Inflammatory macrophage treated with lipopolysaccharide for 1 hour (primary cell): ENCODE measurements at places on chromosomes 4 and X.

- peak; percentile 60 for DNase-seq
Measured at GRCh38 chr4:1243451-1244080, 5.4 kb downstream of the CTBP1 start.

DNA sequence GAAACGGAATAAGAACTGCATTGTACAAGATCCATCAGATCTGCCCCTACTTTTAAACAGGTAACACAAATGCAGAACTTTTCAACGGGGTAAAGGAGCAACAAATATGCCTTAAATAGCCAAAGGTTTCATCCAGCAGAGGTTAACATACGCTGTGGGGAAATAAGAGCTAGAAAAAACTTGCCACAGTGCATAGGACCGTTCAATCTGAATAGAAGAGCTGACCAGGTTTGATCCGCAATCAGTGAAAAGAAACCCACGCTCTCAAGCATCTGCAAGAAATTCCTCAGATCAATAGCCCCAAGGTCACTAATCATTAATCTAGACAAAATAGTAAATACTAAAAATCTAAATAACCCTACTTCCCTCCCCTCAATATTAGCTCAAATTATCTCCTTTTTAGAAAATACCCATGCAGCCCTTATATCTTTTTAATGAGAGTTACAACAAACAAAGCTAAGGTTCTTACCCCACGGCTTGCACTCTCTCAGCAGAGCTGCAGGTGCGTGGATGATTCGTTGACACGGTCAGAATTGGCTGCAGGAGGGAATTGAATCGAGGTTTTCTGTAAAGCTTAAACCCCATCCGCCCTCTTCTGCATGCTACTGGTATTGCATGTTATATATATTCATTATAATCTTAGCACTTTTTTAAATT, at the start of gene TLR10:
TSS of gene TLR10 (minus strand) at position 539 of the 657 bp plus-strand sequence. CDS start 7,400 bp downstream, outside the sequence.
- no peak for DNase-seq

GRCh38 chr4:133581996-133582619, 433.0 kb downstream of the PCDH10 start:
- no peak for DNase-seq

DNA sequence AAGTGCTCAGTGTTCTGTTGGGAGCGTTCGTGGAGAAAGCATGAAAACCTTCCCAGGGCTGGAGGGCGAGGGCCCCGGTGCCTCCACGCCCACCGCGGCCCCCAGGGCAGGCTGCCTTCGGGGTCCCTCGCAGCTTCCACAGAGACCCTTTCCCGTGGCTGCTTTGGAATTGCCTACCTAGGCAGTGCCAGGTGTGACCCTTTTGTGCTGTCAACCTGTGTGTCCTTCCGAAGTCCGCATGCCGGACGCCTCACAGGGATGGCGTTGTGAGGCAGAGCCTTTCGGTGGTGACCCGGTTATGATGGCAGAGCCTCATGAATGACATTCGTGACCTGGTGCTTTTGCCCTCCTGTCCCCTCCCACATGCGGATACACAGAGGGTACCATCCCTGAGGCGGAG, 17.4 kb downstream of the TMEM175 start:
- no peak for DNase-seq

DNA sequence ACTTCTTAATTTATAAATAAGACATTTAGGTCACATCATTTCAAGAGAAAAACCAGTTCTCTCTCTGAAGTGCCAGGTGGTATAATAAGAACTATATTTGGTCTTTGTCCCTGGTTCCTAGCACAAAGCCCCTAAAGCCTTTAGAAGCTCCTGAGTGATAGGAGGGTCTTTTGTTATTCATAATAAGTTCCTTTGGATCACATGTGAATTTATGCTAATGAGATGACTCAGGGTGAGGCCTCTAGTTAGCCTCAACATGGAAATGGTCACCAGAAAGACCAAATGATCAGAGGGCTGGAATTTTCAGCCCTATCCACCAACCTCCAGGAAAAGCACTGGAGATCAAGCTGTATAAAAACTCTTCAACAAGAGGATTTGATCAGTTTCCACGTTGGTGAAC, 68.1 kb upstream of the BLTP1 start:
- no peak for DNase-seq

DNA sequence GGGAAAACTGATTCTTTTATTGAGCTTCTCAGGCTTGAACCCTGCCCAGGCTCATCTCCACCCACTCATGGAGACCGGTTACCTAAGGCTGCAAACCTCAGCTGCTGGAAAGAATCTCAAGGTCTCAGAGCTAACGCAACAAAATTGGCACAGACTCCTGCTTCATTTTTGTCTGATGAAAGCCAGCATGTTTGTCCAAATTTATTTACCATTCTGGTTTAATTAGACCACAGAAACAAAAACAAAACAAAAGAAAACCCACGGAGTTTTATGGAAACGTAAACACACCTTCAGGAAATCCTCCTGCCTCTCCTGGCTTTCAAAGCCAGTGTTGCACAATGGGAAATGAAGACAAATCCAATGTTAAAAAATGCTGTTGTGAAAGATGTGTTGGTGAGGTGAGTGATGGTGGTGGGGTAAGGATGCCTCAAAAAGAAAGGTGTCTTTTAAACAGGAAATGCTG, 56.4 kb upstream of the PDLIM3 start:
- DNase-seq, result no peak

- DNase-seq, result no peak
Measured at GRCh38 chr4:162837241-162837640, 329.4 kb downstream of the NAF1 start.

DNA sequence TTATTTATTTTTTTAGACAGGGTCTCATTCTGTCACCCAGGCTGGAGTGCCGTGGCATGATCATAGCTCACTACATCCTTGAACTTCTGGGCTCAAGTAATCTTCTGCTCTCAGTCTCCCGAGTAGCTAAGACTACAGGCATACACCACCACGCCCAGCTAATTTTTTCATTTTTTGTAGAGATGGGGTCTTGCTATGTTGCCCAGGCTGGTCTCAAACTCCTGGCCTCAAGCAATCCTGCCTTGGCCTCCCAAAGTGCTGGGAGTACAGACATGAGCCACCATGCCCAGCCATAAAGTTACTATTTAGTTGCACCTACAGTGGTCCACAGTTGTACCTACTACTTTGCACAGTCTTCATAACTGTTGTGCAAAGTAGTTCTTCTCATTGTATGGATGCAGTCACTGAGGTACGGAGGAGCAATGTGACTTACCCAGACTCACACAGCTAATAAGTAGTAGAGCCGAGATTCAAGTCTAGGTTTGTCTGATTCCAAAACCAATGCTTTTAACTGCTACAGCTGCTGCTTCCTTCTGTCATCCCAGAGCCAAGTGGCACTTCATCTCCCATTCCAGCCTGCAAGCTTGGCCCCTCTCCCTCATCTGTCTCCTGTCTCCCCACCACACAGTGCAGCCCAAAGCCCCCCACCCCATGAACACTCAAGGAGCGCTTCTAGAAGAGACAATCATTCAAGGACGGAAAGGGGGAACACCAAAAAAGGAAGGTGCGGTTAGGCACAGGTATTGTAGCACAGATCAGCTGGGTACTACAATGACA, 24.0 kb upstream of the IQSEC2 start:
- no peak for DNase-seq

DNA sequence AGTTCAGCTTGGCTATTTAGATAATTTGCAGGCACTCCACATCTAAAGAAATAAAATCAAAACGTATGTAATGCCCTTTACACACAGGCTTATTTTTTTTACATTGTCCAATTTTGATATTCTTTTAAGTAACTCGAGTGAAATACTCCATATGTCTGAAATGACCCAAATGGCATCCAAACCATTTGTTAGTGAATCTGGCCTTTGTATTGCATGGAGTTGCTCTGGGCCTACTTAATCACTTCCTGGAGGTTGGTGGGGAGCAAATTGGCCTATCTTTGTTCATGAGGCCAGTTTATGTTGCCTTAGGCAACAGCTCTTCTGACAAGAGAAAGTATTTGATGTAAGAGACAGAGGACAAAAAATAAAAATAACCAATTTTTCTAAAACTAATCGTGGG, 47.6 kb upstream of the TMEM131L start:
- DNase-seq, result no peak

- DNase-seq, result no peak
Measured at GRCh38 chr4:150308824-150309472, 230.7 kb downstream of the DCLK2 start.

GRCh38 chr4:26181616-26182015, 139.2 kb upstream of the RBPJ start:
- no peak for DNase-seq

GRCh38 chr4:35684755-35685154, 559.6 kb downstream of the ARAP2 start:
- no peak for DNase-seq

DNA sequence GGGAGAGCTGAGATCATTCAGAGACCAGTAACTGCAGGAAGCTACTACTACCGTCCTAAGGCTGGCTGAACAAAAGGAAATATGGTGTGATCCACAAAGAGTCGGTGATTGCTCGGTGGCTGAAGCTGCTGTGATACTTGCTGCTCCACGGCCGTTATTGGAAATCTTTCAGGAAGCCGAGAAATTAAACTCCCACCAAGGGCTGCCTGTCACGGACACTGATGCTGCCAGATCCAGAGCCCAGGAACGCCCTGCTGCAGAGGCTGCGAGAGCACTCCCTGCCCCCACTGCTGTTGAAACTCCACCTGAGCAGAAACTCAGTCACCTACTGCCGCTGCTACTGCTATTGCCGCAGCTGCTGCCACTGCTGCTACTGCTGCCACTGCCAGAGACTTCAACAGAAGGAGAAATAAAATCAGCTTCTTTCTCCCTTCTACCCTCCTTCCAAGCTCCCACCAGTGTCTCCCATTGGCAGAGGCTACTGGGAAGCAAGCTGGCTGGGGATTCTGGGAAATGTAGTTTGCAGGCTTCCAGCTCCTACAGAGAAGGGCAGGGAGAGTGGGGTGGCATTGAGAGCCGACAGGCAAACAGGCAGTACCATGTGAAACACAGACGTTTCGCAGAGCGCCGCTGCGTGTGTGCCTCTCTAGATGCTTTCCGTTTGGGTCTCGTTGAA, 126.0 kb upstream of the ENPP6 start:
- peak; percentile 71 for DNase-seq

GRCh38 chr4:95742872-95743271, 97.0 kb upstream of the PDHA2 start:
- DNase-seq, result no peak

GRCh38 chr4:2443956-2444740, 24.8 kb upstream of the RNF4 start:
- DNase-seq, result no peak

- no peak for DNase-seq
Measured at GRCh38 chrX:4435905-4436304, 722.5 kb upstream of the PRKX start.

GRCh38 chrX:109600237-109600651, 24.7 kb downstream of the KCNE5 start:
- DNase-seq, result peak; percentile 9

DNA sequence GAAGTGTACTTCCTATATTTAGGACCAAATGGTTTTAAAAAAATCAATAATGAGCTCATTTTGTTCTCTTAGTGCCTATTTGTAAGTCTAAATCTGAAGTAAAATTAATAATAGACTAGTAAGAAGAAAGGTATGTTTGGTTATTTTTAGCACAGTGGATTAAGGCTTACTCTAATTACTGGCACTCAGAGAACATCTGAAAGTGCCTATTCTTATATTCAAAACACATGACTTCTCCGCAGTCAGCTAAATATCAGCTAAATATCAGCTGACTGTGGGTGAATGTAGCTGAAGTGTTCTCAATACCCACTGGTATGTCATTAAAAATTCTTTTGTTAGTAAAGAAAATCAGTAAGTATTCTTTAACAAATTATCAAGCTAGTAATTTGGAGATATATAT, 6.0 kb downstream of the AP1S2 start:
- DNase-seq, result no peak

GRCh38 chr4:182968917-182969650, 51.9 kb upstream of the DCTD start:
- DNase-seq, result no peak

DNA sequence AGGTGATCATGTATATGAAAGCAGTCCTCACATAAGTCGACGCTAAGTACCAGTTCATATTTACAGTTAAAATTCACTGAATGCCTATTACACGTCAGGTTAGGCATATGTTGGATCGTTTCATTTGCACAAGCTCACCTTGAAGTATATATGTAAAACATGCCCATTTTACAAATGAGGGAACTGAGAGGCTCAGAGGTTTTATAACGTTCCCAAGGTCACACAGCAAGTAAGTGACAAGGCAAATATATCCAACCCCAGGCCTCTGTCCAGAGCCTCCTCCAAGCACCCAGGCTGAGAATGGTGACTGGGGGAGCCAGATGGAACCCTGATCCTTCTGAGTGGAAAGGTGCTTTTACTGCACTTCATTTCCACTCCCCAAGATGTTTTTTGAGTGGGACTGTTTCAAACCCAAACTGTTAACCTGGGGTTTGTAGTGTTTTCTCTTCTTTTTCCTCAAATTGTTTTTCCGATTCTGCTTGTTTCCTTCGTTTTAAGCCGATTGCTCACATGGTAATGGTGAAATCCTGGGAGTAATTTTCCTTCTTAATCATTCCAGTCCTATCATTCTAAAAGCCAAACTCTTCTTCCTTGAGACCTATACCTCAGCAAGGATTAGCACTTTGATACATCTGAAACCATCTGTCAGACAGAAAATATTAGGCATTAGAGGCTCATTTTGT, 791 bp downstream of the SMIM20 start:
- no peak for DNase-seq

- no peak for DNase-seq
Measured at GRCh38 chr4:71206763-71207162, 132.1 kb upstream of the SLC4A4 start.

- DNase-seq, result no peak
Measured at GRCh38 chr4:158186815-158187214, 14.0 kb upstream of the GASK1B start.

GRCh38 chr4:138241281-138242075, 671 bp downstream of the SLC7A11 start:
- DNase-seq, result no peak

DNA sequence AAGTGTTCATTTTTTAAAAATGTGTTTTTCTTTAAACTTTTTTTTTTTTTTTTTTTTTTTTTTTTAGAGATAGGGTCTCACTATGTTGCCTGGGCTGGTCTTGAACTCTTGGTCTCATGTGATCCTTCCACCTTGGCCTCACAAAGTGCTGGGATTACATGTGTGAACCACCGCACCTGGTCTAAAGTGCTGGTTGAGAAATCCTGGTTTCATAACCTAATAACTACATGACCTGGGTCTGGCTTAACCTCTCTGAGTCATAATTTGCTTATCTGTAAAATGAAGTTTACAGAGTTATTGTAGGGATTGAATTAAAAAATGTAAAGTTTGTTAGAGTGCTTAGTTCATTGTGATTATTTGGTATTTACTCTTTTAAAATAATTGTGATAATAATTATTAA, 5.2 kb downstream of the HSD17B13 start:
- no peak for DNase-seq

GRCh38 chr4:86657382-86657781, 63.3 kb downstream of the PTPN13 start:
- DNase-seq, result no peak

- no peak for DNase-seq
Measured at GRCh38 chr4:161791796-161792556, 371.8 kb downstream of the FSTL5 start.

- no peak for DNase-seq
Measured at GRCh38 chrX:125295337-125295736, 24.3 kb upstream of the TEX13C start.
